ENCODE measurements at places on chromosomes 12 and 14.

GRCh38 chr12:66838366-66838765 is 159.5 kb upstream of the GRIP1 start:
- DNase-seq = no peak

DNA sequence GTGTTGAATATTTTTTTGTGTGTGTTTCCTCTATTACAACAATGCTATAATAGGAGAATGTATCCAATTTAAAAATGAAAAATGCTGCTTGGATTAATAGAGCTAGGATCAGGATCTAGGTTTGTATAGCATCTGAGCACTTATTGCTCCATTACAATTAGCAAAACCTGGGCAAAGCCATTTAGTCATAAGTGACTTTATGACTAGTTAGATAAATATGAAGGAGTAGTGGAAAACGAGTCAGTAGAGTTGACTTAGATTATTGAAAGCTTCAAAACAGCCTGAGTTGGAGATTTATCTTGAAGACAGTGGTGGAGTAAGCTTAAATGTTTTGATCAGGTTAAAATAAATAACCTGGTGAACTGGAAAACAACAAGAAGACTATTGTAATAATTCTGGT is 2.8 kb downstream of the MED21 start:
- no peak for DNase-seq

- DNase-seq = no peak
Measured at GRCh38 chr12:116637589-116638150, 78.5 kb downstream of the MAP1LC3B2 start.

DNA sequence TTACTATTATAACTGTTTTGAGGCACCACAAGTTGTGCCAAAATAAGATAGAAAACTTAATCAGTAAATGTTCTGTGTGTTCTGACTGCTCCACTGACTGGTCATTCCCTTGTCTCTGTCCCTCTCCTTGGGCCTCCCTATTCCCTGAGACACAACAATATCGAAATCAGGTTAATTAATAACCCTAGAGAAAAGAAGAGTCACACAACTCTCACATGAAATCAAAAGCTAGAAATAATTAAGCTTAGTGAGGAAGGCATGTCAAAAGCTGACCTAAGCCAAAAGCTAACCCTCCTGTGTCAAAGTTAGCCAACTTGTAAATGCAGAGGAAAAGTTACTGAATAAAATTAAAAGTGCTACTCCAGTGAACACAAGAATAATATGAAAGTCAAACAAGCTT is 53.8 kb upstream of the CCDC196 start:
- DNase-seq = no peak

DNA sequence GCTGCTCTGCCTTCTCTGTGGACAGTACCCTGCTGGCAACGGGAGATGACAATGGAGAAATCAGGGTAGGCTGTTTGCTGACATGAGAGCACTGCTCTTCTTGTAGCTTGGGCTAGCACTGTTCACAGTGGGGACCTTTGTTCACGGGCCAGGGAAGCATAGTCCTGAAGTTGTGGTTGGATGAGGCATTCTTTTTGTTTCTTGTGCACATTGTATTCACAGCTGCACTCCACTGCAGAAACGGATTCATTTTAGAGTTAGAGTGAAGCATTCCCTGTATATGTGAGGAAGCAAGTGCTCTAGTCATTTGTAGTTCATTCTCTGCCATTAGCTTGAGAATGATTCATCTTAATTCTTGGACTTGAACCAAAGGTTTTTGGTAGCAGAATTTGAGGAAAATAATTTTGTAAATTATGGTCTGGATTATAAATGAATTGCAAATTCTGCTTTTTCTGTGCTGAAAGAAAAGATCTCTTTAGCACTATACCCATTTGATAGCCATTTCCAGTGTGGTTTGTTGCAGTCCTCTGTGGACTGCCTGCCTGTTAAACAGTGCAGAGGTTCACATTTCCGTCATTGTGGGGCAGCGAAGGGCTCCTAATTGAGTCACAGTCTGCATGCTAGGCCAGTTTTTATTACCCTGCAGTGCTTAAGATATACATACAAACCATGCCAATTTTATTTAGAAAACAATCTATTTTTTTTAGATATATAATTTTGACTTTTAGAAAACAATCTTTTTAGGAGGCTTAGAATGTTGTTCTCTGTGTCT is 80.6 kb downstream of the APAF1 start:
- no peak for DNase-seq

- DNase-seq = no peak
Measured at GRCh38 chr12:33724867-33725266, 285.2 kb upstream of the SYT10 start.

- DNase-seq = peak; percentile 72
Measured at GRCh38 chr12:10363914-10364814, 25.7 kb downstream of the KLRK1 start.

- DNase-seq = no peak
Measured at GRCh38 chr14:65277580-65278270, 134.8 kb upstream of the FUT8 start.

GRCh38 chr12:44876544-44877410 is 662 bp upstream of the NELL2 start:
- DNase-seq = no peak

DNA sequence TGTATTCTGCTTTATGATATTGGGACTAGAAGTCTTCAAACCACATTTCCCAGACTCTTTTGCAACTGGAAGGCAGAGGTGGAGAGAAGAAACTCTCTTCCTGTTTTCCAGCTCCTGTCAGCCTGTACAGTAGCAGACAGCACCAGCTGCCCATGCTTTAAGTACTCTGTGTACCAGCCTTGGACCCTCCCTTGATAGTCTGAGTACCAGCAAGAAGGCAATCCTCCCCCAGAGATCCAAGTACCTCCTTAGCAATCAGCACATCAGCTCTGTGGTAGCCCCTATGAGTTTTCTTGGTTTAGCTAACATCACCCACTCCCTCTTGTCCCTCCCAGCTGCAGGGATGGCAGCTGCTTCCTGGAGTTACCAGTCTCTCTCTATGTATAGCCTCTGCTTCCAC is 56.3 kb downstream of the STXBP6 start:
- no peak for DNase-seq

GRCh38 chr12:52145228-52146088 is 46.4 kb downstream of the KRT80 start:
- no peak for DNase-seq

DNA sequence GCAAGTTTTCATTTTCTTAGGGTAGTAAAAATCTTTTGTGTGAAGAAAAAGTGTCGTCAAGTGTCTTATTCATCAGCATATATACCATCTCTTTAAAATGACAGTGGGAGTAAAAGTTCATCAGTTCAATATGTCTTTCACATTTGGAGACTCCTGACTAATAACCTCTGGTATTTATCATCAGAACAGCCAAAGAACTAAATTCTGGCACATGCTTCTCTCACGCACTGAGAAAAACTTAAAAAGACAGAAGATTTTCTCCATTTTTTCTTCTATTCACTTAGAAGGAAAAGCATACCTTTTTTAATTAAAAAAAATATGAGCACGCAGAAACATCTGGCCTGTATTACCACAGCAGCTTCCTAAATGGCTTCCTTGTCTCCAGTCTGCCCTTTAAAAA is 265.7 kb downstream of the AKAP6 start:
- no peak for DNase-seq
